ENCODE measurements at places on chromosomes 7 and 10. TPM values are rescaled to one million over a fixed set of nuclear protein-coding genes. Genes with fewer than 3 reads are reported as not detected.

TAC1 gene
- not detected for total RNA-seq

UBTD1 gene
- 32.7 TPM for total RNA-seq

SORCS3 gene
- not detected for total RNA-seq

MYL10 gene
- not detected for total RNA-seq

TBC1D12 gene
- total RNA-seq, result 43.1 TPM

PTPRN2 gene
- total RNA-seq, result 0.36 TPM

NT5C2 gene
- total RNA-seq, result 94.1 TPM

ODAD2 gene
- 0.59 TPM for total RNA-seq

CYP2C19 gene
- not detected for total RNA-seq

TACC2 gene
- total RNA-seq, result 5.0 TPM

TMEM184A gene
- total RNA-seq, result under 0.01 TPM

CACNA2D1 gene
- total RNA-seq, result 113 TPM

TMEM229A gene
- not detected for total RNA-seq

SLC26A4 gene
- 0.36 TPM for total RNA-seq

DGKB gene
- 0.88 TPM for total RNA-seq

MEOX2 gene
- 3.8 TPM for total RNA-seq

CHCHD2 gene
- 202 TPM for total RNA-seq

CPXM2 gene
- total RNA-seq, result 0.36 TPM
